ENCODE measurements at places on chromosomes 12 and 14.

DNA sequence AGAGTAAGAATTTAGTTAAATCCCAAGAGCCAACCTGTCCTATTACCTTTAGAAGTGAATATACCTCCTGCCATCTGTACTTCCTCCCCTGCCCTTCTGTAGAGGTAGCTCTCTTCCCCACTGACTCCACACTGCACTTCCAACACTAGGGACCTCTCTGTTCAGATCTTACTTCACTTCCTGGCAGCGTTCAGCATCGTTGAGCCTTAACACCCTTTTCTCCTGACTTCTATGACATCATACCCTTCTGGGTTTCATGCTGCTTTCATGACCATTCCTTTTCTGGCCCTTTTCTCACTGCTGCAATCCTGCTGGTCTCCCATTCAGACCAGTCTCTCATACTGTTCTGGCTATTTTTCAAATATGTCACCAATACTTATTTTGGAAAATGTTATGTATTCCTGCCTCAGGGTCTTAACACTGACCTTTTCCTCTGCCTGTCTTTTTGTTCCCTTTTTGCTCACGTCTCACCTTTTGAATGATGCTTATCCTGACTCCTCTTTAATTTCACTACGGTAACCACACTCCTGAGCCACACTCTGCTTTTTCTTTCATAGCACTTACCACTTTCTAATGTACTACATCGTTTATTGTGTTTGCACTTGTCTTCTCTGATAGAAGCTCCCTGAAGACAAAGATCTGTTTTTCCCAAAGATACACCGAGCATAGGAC is 67.6 kb downstream of the PLEKHA5 start:
- DNase-seq: no peak

DNA sequence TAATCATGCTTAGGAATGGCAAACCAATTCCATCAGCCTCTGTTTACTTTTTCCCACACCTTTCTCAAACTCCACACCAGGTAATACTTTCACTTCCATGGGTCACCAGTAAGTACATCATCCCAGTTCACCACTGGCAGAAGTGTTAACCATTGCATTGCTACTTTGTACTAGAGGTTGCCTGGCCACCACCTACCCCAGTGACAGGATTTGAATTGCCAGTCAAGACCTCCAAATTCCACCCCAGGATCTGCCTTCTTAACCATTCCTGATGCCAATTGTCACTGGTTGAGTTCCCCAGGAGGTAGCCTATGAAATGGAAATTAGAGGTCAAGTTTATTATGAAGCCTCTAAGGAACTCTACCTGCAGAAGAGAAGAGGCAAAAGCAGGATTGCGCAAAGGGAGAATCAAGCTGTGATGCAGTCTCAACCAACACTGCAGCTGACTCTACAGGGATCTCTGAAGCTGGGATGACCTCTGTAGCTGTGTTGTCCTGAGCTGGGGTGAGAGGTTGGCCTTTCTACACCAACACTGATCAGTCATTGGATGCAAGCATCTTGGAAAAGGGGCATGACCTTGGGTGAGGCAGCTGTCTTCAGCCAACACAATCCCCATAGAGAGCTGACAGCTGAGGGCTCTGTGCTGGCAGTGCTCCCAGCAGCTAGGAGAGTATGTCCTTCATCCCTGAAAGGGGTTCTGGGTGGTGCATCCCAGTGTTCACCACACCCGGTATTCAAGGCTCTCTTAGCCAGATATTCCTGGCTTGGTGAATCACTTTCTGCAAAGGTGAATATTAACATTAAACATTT is 37.0 kb upstream of the HMGA2 start:
- no peak for DNase-seq

DNA sequence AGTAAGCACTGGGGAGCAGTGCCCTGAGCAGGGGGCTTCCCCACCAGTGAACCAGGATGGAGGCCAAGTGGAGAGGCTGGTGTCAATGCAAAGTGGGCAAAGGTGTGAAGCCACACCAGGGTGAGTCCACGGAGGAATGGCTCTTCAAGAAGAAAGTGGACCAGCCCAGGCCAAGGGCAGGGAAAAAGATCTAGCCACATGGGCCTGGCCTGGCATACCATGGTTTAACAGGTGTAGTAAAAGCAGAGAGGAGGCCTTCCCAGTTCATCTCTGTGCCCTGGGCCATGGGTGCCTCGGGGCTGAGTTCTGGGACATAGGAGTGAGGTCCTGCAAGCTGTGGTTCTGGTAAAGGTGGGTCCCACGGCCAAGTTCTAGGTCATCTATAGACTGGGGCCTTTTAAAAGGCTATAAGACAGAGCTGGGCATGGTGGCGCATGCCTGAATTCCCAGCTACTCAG is 153.4 kb downstream of the DPF3 start:
- no peak for DNase-seq

DNA sequence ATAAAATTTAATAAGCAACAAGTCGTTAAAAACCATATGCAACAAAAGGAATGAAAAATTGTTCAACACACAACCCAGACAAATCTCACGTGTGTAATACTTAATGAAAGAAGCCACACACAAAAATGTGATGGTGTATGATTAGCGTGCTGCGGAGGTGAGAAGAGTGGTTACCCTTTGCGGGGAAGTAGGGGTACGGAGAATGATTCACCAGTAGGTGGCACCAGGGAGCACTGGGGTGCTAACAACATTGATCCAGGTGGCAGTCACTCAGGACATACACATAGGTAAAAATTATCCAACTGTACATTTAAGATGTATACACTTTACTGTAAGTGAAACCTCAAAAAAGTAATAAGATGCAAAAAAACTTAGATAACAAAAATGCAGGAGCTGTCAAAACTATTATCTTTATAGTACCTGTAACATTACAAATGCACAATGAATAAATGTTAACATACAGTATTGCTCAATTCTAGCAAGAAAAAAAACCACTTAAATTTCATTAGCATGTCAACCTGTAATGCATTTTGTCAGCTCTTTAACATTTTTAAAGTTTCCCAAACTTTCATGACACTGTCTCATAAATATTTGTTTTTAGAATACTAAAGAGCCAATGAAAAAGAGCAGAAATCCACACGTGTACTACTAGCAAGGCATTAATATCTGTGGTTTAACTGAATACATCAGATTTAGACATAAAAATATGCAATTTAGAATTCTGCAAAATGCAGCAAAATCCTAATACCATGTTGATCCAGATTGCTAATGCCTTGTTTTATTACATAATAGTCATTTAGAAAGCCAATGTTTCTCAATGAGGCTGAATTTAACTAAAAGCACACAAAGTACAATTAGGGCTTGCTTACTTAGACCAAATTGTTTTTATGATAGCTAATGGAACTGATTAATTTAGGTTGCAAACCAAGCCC is 46.7 kb downstream of the TMCC3 start:
- peak; percentile 14 for DNase-seq

DNA sequence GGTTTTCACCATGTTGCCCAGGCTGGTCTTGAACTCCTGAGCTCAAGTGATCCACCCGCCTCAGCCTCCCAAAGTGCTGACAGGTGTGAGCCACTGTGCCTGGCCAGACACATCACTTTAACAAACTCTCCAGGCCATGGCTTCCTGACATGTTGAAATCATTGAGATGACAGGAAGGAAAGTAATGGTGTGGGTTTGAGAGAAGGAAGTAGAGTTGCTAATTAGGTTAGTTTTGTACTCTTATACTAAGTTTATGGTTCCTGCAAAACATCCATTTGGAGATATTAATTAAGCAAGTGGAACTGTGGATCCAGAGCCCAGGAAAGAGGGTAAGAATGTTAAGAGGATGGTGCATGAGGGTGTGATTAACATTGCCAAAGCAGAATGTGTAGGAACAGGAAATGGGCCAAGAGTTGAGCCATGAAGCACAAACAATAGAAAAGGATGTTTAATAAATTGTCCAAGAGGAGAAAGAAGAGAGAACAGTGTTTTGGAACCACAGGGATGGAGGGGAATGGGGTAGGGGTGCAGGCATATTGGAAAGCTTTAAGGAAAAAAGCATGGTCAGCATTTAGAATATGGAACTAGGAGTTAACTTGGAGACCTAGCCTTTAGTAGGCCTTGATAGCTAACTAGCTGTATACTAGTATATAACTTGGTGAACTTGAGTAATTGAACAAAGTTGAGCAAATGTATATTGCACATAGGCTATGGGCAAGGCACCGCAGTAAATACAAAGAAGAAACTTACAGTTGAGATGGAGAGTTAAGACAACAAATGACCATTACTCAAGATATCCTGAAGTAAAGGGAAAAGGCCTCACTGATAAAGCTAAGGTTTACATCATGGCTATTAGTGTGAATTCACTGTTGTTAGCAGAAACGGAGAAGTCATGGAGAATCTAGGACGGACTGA is 91.3 kb upstream of the DNM1L start:
- DNase-seq: no peak

- no peak for DNase-seq
These were observed 11.5 kb downstream of the C14orf93 start for GRCh38 chr14:22998329-22999012.

Measured in T follicular helper cell (primary cell).